ENCODE measurements at places on chromosomes 5 and 9.

DNA sequence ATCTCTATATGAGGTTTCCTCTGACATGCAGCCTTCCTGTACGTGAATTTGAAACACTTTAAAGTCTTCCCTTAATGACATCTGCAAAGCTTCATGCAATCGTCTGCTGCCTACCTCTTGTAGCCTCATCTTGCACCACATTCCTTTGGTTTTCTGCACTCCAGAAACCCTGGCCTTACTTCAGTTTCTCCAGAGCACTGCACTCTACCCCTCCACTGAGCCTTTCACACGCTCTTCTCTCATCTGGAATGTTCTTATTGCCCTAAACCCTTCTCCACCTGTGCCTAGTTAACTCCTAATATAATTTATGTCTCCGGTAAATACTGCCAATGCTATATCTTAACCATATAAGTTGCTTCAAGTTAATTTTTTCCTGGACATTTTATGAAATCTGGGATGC is 168.8 kb upstream of the SLC27A6 start:
- DNase-seq: no peak

- DNase-seq: no peak
Observed at GRCh38 chr5:75620184-75620959, 9.1 kb downstream of the ANKDD1B start.

DNA sequence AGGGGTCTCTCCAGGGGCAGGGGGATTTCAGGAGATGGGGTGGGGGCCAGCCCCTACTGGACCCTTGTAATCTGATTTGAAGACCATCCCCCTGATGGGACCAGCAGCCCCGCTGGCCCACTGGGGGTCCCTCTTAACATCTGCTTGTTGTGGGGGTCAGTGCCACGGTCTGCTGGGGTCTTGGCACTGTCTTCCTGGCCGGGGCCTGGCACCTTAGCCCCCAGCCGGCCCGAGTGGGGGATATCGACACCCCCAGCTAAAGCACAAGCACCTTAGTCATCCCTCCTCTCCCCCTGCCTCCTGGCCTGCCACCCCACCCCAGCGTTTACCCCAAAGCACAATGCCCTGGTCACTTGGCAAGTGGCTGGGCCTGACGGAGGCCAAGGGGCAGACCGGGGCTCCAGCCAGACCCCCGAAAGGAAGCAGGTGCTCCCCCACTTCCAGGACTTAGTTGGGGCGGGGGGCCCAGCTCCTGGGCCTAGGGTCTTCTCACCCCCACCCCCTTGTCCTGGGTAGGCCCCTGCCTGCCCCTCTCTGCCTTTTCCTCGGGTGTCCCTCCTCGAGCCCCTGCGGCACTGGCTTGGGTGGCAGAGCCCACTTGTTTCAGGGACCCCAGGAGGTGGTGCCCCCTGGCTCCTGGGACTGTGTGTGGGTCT is 1.4 kb upstream of the NFX1 start:
- DNase-seq: no peak

- DNase-seq: no peak
Observed at GRCh38 chr5:65440456-65440855, 41.3 kb downstream of the ADAMTS6 start.

- DNase-seq: no peak
Observed at GRCh38 chr9:34576597-34577399, 12.7 kb downstream of the CNTFR start.

- peak; percentile 65 for DNase-seq
Observed at GRCh38 chr5:64161420-64161819, 4.2 kb upstream of the RNF180 start.

GRCh38 chr5:124602925-124603650 is 143.4 kb downstream of the ZNF608 start:
- no peak for DNase-seq

- no peak for DNase-seq
Observed at GRCh38 chr9:127838375-127839078, 15.9 kb downstream of the ENG start.

DNA sequence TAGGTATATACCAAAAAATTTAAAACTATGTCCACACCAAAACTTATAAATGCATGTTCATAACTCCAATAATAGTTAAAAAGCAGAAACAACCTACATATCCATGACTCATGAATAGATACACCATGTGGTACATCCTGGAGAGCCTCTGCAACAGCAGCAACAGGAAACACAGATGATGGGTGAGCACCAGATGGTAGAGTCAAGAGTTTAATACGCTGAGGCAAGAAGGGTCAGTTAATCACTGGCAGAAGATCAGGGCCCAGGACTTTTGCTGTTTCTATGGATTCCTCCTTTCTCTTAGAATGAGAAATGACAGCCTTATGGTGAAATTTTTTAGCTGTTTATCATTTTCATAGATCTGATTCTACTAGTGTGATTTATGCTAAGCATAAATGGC is 351.8 kb upstream of the ADAMTSL1 start:
- no peak for DNase-seq

DNA sequence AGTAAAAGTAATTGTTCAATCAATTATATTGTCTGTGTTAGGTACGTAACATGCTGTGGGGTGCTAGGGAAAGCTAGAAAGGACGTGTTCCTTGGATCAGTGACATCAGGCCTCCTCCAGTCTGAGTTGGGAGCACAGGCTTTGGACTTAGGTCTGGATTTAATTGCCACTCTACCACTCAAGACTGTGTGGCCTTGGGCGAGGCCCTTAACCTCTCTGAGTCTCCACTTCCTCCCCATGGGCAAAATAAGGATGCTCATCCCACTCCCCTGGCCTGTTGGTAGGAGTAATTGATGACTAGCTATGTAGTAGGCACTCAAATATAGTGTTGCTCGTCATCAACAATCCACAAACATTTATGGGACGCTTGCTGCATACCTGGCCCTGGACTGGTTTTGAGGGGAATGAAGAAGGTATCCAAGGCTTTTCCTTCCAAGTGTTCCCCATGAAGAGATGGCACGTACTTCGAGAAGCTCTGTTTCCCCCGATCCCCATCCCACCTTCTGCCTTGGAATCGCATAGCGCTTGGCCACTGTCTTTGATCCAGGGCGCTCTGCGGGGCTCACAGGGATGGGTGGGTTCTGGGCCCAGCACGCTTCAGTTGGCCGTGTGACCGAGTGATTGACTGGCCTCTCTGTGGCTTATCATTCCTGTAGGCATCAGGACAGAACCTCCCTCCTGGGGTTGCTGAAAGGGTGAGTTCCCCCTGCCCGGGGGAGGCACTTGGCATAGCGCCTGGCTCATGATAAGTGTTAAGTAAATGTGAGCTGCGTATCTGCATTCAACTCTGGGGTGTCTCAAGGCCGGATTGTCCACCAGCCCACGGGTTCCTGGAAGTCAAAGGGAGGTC is 8.1 kb downstream of the FGF18 start:
- no peak for DNase-seq

- DNase-seq: peak; percentile 71
Observed at GRCh38 chr9:137602661-137603060, 2.8 kb upstream of the ARRDC1 start.

- peak; percentile 100 for DNase-seq
Observed at GRCh38 chr5:115625579-115626444, at the start of gene TMED7. TSS of gene TMED7 (minus strand) at chr5:115626036. CDS start at chr5:115625792, 244 bp downstream.

- DNase-seq: no peak
Observed at GRCh38 chr9:70566751-70567150, 152.3 kb upstream of the KLF9 start.

DNA sequence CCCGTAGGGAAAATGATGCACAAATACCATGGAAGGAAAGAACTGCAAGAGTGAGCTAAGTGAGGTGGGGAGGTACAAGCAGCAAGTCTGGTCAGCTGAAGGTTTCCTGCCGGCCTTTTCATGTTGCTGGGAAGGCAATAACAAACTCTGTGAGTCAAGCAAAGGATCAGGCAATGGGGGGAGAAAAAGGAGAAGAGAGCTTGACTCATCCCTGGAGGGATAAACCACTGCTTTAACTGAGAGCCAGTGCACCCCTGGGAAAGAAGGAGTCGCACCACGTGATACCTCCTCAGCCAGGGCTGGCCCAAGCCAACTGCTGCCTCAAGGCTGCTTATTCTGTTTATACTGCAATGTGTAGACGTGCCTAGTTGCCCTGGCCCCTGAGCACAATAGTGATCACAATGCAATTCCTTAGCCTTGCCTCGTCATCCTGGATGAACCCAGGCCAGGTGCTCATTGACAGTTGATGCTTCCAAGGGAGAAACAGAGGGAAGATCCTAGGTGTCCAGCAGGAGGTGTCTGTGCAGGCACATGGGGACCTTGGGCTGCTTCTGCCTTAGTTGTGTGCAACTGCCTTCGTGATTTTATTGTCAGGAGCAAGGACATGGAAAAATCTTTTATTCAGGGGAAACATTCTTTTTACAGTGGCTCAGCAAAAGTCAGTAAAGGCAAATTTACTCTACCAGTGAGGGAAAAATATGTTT is 203.0 kb upstream of the TUT7 start:
- DNase-seq: no peak

GRCh38 chr9:129145841-129146292 is 32.2 kb downstream of the IER5L start:
- no peak for DNase-seq

GRCh38 chr5:81948349-81948748 is 23.5 kb upstream of the ATG10 start:
- no peak for DNase-seq

GRCh38 chr5:64628901-64629300 is 61.4 kb upstream of the SHISAL2B start:
- DNase-seq: no peak

Data from RPMI8226 (cell line).